ENCODE measurements at places on chromosomes 4 and X.

- H3K4me1 ChIP-seq, result no peaks in the 10 kb centered on the region
- DNase-seq, result no peak
- H3K27ac ChIP-seq, result no peak overlapping the region
- H3K4me3 ChIP-seq, result no peak overlapping the region
- no peaks in the 10 kb centered on the region for H3K36me3 ChIP-seq
These were observed 1043.8 kb downstream of the ADGRL3 start for GRCh38 chr4:62243895-62244294.

- no peak overlapping the region for H3K4me3 ChIP-seq
- H3K36me3 ChIP-seq, result no peaks in the 10 kb centered on the region
- H3K27me3 ChIP-seq, result no peaks in the 10 kb centered on the region
- no peak overlapping the region for H3K27ac ChIP-seq
- H3K4me1 ChIP-seq, result no peaks in the 10 kb centered on the region
- DNase-seq, result no peak
These were observed 35.4 kb downstream of the NPNT start for GRCh38 chr4:105930698-105931097.

DNA sequence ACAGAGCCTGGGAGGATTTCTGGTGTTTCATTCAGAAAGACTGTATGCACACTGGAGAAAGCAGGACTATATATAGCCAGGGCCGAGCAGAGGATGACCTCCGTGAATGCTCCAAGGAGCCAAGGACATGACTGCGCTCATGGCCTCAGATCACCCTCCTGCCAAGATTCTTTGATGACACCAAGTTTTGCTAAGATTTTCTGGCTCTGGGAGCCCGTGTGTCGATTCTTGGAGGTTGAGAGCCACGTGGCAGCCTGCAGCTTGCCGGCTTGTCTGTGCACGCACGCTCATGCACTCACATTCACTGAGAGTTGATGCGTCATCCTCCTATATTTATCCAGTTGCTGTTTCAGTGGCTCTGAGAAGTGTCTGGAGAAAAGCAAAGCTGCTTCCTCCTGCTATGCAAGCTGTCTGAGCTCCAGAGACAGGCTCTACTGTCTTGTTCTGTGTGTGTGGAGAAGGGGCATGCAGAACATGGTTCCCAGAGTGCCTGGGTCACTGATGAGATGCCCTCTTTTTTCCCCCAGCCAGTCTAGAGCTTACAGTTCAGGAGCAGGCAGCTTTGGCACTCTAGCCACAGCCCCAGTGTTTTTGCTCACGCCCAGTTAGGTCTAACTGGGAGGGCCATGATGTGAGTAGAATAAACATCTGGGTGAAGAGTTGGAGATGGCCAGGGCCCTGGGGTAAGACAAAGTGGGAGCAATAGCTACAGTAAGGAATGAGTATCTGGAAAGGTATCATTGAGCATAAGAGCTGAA, 64.9 kb upstream of the SCOC start:
- H3K27me3 ChIP-seq, result no peaks in the 10 kb centered on the region
- no peaks in the 10 kb centered on the region for H3K36me3 ChIP-seq
- H3K27ac ChIP-seq, result peak overlapping the region; percentile 82
- DNase-seq, result no peak
- no peak overlapping the region for H3K4me3 ChIP-seq

DNA sequence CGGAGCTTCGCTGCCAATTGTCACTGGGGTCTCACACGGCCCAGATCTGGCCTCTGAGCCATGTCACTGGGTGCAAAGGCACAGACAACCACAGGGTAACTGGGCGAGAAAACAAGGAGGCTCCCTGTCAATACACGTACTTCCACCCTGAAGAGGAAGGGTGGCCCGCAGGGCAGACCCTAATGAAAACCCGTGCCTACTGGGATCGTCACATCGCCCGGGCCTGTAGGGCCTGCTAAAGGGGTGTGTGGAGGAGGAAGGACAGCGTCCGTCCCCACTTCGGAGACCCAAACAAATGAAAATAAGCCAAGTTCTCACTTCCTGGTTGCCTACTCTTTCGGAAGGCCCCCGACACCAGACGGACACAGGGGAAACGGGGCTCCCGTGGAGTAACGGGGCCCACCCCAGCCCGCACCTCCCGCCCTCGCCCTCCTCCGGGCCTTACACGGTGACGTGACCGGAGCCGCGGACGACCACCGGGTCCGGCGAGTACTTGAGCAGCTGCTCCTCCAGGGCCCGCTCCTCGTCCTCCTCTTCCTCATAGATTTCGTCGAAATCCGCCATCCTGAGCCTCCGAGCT, 578 bp downstream of the CHIC2 start:
- peaks cover 54% of the 10 kb centered on the region for H3K4me1 ChIP-seq
- H3K4me3 ChIP-seq, result peak overlapping the region; percentile 95
- H3K27ac ChIP-seq, result peak overlapping the region; percentile 97
- H3K27me3 ChIP-seq, result no peaks in the 10 kb centered on the region
- DNase-seq, result peak; percentile 31
- no peaks in the 10 kb centered on the region for H3K36me3 ChIP-seq

DNA sequence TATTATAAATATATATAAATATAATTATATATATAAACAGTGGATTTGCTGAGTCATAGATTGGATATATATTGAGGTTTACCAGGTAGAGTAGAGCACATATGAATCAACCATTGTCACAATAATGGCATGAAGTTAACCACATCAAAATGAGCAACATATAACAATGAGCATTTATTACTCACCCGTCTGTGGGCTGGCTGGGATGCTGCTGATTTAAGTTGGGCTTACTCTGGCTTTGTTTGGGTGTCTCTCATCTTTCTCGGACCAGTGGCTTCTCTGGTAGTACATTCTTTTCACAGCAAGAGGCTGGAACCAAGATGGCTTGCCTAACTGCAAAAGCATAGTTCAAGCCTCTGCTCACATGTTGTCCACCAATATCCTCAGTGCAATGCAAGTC, 111.7 kb upstream of the TAPT1 start:
- DNase-seq, result no peak
- H3K4me1 ChIP-seq, result no peaks in the 10 kb centered on the region
- no peaks in the 10 kb centered on the region for H3K36me3 ChIP-seq
- H3K4me3 ChIP-seq, result no peak overlapping the region

DNA sequence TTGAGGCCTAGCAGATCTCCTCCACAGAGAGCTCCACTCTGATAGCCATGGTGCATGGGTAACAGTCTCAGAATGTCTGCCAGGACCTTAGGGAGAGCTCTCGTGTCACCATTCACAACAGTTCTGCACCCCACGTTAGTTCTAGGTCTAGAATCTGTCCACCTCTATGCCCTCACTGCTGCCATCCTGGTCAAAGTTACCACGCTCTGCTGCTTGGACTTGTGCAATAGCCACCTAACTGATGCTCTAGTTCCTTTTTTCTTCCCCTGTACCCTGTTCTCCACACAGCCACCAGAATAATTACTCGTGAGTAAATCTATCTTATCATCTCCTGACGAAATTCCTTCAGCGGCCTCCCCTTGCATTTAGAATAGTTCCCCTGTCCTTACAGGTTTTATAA, 268.8 kb upstream of the GATB start:
- H3K27me3 ChIP-seq, result no peaks in the 10 kb centered on the region
- no peak overlapping the region for H3K27ac ChIP-seq
- H3K4me3 ChIP-seq, result no peak overlapping the region
- DNase-seq, result no peak
- no peaks in the 10 kb centered on the region for H3K4me1 ChIP-seq
- H3K36me3 ChIP-seq, result no peaks in the 10 kb centered on the region

- DNase-seq, result no peak
- no peaks in the 10 kb centered on the region for H3K36me3 ChIP-seq
- H3K4me1 ChIP-seq, result no peaks in the 10 kb centered on the region
- no peak overlapping the region for H3K27ac ChIP-seq
These were observed 101.2 kb upstream of the SLC4A4 start for GRCh38 chr4:71237641-71238040.

- H3K27me3 ChIP-seq, result no peaks in the 10 kb centered on the region
- peak overlapping the region; percentile 59 for H3K27ac ChIP-seq
- DNase-seq, result no peak
- no peak overlapping the region for H3K4me3 ChIP-seq
- peaks cover 6% of the 10 kb centered on the region for H3K4me1 ChIP-seq
These were observed 303.5 kb downstream of the SPRY1 start for GRCh38 chr4:123699880-123700771.

GRCh38 chr4:100174985-100175383, 15.3 kb downstream of the DDIT4L start:
- no peaks in the 10 kb centered on the region for H3K27me3 ChIP-seq
- no peak overlapping the region for H3K4me3 ChIP-seq
- H3K27ac ChIP-seq, result no peak overlapping the region
- no peaks in the 10 kb centered on the region for H3K36me3 ChIP-seq

DNA sequence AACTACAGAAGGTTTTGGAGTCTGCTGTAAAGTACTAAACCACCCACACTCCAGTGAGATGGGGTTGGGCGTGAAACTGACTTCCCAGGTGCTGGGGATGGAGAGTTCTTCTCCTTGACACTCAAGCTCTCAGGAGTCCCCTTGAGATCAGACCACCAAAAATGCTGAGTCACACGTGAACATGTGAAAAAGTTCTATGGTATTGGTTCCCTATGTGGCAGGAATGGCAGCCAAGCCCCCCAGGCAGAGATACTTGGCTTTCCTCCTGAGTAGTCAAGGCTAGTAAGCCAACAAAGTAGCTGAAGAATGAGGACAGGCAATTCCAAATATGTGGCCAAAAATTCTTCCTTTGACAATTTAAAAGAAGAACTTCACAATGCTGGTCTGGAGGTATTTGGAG, 222.0 kb upstream of the ADAMTS3 start:
- no peak for DNase-seq
- H3K27ac ChIP-seq, result no peak overlapping the region
- no peak overlapping the region for H3K4me3 ChIP-seq
- no peaks in the 10 kb centered on the region for H3K27me3 ChIP-seq
- no peaks in the 10 kb centered on the region for H3K36me3 ChIP-seq
- H3K4me1 ChIP-seq, result no peaks in the 10 kb centered on the region

- no peaks in the 10 kb centered on the region for H3K36me3 ChIP-seq
- DNase-seq, result no peak
- no peak overlapping the region for H3K4me3 ChIP-seq
- H3K4me1 ChIP-seq, result no peaks in the 10 kb centered on the region
- peaks cover 3% of the 10 kb centered on the region for H3K27me3 ChIP-seq
These were observed 252.3 kb upstream of the RASGEF1B start for GRCh38 chr4:81723927-81724587.

GRCh38 chr4:183195534-183195933, 96.5 kb downstream of the WWC2 start:
- no peaks in the 10 kb centered on the region for H3K36me3 ChIP-seq
- H3K4me3 ChIP-seq, result no peak overlapping the region
- H3K27me3 ChIP-seq, result no peaks in the 10 kb centered on the region
- H3K4me1 ChIP-seq, result peaks cover under 1% of the 10 kb centered on the region
- DNase-seq, result no peak

GRCh38 chr4:113159942-113160545, 110.6 kb downstream of the ANK2 start:
- no peaks in the 10 kb centered on the region for H3K36me3 ChIP-seq
- H3K27me3 ChIP-seq, result no peaks in the 10 kb centered on the region
- DNase-seq, result no peak
- no peak overlapping the region for H3K27ac ChIP-seq
- H3K4me3 ChIP-seq, result no peak overlapping the region
- H3K4me1 ChIP-seq, result peaks cover 22% of the 10 kb centered on the region

- no peaks in the 10 kb centered on the region for H3K36me3 ChIP-seq
- no peaks in the 10 kb centered on the region for H3K27me3 ChIP-seq
- H3K4me1 ChIP-seq, result no peaks in the 10 kb centered on the region
These were observed 256.9 kb downstream of the ADAMTS3 start for GRCh38 chr4:72312032-72312650.

All from esophagus squamous epithelium (tissue), 5 donors.